ENCODE measurements at places on chromosomes 13 and 19. TPM values are rescaled to one million over a fixed set of nuclear protein-coding genes. Genes with fewer than 3 reads are reported as not detected.

CACNA1A gene
- total RNA-seq = 0.86 TPM

GRCh38 chr19:10501971-10502523 lies 1.1 kb downstream of the KEAP1 start:
- DNase-seq = peak; percentile 63

- no peak for DNase-seq
These were observed 625 bp downstream of the FBXL12 start for GRCh38 chr19:9818175-9818733.

GRCh38 chr13:114027826-114028225 lies 54.0 kb upstream of the C13orf46 start:
- DNase-seq = no peak

DNA sequence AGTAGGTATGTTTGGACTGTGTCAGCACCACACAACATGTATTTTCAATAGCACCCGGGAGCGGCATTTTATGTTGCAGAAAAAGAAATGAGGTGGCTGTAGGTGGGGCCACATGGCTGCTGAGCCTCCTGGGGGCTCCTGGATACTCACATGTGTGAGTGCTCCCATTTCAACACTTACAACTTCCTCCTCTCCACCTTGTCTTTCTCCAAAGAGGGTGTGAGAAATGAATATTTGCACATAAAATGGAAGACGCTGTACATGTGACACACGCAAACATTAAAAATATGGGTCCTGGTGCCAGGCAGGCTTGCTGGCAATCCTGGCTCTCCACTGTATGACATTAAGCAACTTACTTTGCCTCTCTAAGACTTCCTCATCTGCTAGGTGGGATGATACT lies 222.1 kb downstream of the DCLK1 start:
- no peak for DNase-seq

DNA sequence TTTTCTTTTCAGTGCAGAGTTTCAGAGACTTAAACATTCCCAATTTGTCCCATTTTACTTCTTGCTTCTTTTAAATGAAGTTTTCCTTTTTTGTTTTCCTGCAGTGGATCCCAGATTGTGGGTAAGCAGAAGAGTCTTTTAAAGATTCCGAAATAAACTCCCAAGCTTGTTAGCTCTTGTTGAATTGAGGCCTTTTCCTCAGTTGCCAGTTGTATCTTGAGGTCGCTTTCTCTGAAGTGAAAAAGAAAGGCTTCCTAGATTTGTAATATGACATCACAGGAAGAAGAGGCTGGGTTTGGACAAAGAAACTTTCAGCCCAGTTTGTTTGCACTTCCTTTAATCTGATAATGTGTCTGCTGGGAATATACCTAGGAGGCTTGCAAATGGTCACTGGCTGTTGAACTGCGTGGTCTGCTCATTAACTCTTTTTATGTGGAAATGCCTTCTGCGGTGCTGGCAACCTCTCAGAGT lies at the start of gene LPAR6:
Gene LPAR6, minus strand, starts transcription at position 233 of the 471 bp plus-strand sequence. CDS start 690 bp downstream, outside the sequence.
- peak; percentile 73 for DNase-seq

- peak; percentile 100 for DNase-seq
These were observed 96.8 kb upstream of the WASF3 start for GRCh38 chr13:26460648-26461047.

DNA sequence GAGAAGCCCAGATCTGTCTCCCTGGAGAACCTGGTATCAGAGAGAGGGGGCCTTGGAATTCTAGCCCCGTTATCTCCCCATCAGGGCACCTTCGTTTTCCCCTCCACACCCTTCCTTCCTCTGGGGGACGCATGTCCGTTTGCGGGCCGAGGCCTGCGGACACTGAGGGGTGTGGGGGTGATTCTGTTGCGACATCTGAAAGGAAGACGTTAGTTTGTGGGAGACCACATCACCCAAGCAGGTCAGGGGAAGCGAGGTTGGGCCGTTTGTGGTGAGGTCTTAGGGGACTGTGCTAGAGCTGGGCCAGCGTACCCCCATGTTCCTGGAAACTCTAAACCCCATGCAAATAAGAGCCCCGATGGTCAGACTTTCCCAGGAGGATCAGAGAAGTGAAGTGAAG lies 3.7 kb upstream of the HSH2D start:
- no peak for DNase-seq

- no peak for DNase-seq
These were observed 40.3 kb downstream of the MPHOSPH8 start for GRCh38 chr13:19673473-19674430.

All from LHCN-M2 (cell line).